ENCODE measurements at places on chromosomes 16 and 17. TPM values are rescaled to one million over a fixed set of nuclear protein-coding genes. Genes with fewer than 3 reads are reported as not detected.

GRCh38 chr17:51673070-51673469 lies 412.7 kb downstream of the UTP18 start:
- DNase-seq, result no peak

GRCh38 chr16:68197250-68197649 lies 38.7 kb downstream of the ESRP2 start:
- no peak for DNase-seq

Gene PRSS36
- 1.5 TPM for total RNA-seq

GRCh38 chr16:56143666-56144065 lies 47.6 kb upstream of the GNAO1 start:
- no peak for DNase-seq

DNA sequence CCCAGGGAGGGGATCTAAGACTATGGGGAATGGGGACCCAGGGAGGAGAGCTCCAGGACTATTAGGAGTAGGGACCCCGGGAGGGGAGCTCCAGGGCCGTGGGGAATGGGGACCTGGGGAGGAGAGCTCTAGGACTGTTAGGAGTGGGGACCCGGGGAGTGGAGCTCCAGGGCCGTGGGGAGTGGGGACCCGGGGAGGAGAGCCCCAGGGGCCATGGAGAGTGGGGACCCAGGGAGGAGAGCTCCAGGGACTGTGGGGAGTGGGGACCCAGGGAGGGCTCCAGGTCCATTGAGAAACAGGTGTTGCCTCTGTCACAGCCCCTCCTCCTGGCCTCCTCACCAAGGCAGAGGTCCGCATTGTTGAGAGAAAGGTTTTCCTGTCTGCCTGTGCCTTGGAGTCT lies 16.0 kb downstream of the MPRIP start:
- peak; percentile 31 for DNase-seq

- peak; percentile 78 for DNase-seq
Observed at GRCh38 chr17:81291662-81292061, 3.4 kb downstream of the SLC38A10 start.

Gene GUCY2D
- 0.05 TPM for total RNA-seq

DNA sequence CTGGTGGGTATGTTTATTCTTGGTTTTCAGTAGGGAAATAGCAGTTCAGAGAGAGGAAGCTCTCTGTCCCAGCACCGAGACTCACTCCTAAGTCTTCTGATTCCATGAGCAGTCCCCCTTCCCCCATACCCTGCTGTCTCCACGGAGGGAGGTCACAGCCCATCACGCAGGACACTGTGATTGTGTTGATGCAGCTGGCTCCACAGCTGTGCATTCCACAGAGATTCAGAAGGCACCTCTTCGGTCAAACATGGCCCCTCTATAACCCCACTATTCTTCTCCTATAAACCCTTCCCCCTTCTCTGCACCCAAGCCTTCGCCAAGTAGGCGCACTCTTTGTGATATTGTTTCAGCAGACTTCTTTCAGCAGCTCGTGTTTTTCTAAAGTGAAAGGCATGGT lies 104.3 kb upstream of the HLF start:
- no peak for DNase-seq

- DNase-seq, result no peak
Observed at GRCh38 chr16:84766978-84767773, 52.6 kb upstream of the CRISPLD2 start.

GRCh38 chr17:46266656-46267544 lies 28.0 kb upstream of the LRRC37A start:
- peak; percentile 88 for DNase-seq

- DNase-seq, result no peak
Observed at GRCh38 chr17:8057691-8058114, 18.8 kb downstream of the ALOX15B start.

- no peak for DNase-seq
Observed at GRCh38 chr16:12925026-12925800, 23.8 kb downstream of the SHISA9 start.

GRCh38 chr16:89505204-89506112 lies 2.7 kb upstream of the SPG7 start:
- DNase-seq, result peak; percentile 95

GRCh38 chr17:30995347-30995746 lies 24.5 kb downstream of the RNF135 start:
- no peak for DNase-seq

- no peak for DNase-seq
Observed at GRCh38 chr17:38421871-38422827, 6.1 kb upstream of the ARHGAP23 start.

- peak; percentile 8 for DNase-seq
Observed at GRCh38 chr16:84478172-84478947, 26.1 kb downstream of the MEAK7 start.

GRCh38 chr16:80369138-80369958 lies 171.4 kb upstream of the DYNLRB2 start:
- no peak for DNase-seq

Gene EPOP
- 2.7 TPM for total RNA-seq

DNA sequence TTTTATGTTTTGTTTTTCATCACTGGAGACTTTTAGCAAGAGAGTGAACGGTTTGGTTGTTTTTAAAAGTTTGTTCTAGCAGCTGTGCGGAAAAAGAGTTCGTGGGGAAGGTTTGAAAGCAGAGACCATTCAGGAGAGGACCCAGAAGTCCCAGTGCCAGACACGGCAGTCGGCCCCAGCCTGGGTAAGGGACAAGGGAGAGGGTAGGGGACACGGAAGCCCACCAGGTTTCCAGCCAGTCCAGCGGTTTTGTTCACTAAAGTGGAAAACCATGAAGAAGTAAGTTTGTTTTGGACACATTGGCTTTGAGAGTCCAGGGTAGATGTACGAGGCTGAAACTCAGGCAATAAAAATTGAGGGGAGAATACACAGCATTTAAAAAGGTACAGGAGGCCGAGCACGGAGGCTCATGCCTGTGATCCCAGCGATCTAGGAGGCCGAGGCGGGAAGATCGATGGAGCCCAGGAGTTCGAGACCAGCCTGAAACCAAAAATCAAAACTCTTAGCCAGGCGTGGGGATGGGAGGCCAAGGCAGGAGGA lies 56.8 kb upstream of the RPH3AL start:
- no peak for DNase-seq

DNA sequence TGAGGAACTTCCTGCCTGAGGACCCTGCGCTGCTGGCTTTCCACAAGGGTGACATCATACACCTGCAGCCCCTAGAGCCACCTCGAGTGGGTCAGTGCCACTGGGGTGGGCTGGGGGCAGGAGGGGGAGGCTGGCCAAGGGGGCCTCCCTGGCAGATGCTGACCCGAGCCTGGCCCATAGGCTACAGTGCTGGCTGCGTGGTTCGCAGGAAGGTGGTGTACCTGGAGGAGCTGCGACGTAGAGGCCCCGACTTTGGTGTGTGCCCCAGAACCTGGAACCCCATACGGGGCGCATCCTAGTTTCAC lies 26.7 kb upstream of the ALKBH5 start:
- DNase-seq, result no peak

Gene CIBAR2
- not detected for total RNA-seq

- peak; percentile 22 for DNase-seq
Observed at GRCh38 chr17:79626156-79626890, 15.5 kb upstream of the RBFOX3 start.

Gene MT2A
- 3,908 TPM for total RNA-seq

GRCh38 chr17:76014100-76014924 lies 12.8 kb downstream of the EVPL start:
- peak; percentile 70 for DNase-seq

- DNase-seq, result no peak
Observed at GRCh38 chr16:14011846-14012245, 59.3 kb upstream of the MRTFB start.

GRCh38 chr16:30374538-30374937 lies at the start of gene MYL11:
MYL11 (plus strand) TSS chr16:30374802; CDS start chr16:30374858, 56 bp downstream.
- DNase-seq, result no peak

- no peak for DNase-seq
Observed at GRCh38 chr17:47193931-47194511, 4.9 kb upstream of the CDC27 start.

- DNase-seq, result no peak
Observed at GRCh38 chr16:22164482-22164881, 2.2 kb downstream of the SDR42E2 start.

GRCh38 chr16:55914383-55914782 lies 39.2 kb upstream of the CES5A start:
- no peak for DNase-seq

GRCh38 chr17:66369830-66370229 lies 67.4 kb downstream of the PRKCA start:
- no peak for DNase-seq

Data from left lobe of liver (tissue), 2 donors.